ENCODE measurements at places on chromosomes 12 and 14. TPM values are rescaled to one million over a fixed set of nuclear protein-coding genes. Genes with fewer than 3 reads are reported as not detected.
A peak's percentile ranks its signal among the peaks of the same experiment; 100 is the strongest.

Gene TMEM119
- 1.0 TPM for polyA plus RNA-seq

Gene ACOT6
- polyA plus RNA-seq = not detected

Gene TPCN1
- 16.4 TPM for polyA plus RNA-seq

DNA sequence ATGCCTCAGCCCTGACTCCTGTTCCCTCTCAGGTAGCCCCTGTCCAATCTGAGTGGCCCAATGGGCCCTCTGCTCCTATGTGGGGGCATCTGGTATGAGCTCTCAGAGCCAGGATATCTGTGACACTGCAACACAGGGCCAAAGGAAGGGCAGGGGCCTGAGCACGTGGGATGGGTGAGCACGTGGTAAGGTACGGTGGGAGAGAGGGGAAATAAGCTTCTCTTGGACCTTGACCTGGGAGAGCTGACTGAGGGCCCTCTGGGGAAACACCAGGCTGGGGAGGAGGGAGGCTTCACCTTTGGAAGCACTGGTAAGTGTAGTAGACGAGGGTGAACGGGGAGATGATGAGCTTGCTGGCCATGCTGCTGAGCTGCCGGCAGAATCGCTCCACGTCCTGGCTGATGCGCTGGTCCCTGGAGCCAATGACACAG, 6.7 kb downstream of the ABCD4 start:
- DNase-seq = no peak

GRCh38 chr14:86035882-86036281, 505.9 kb downstream of the FLRT2 start:
- no peak for DNase-seq

- no peak for DNase-seq
Measured at GRCh38 chr14:54676812-54677708, 110.1 kb downstream of the SAMD4A start.

GRCh38 chr14:26598081-26598671, 343 bp upstream of the NOVA1 start:
- peak; percentile 71 for DNase-seq

DNA sequence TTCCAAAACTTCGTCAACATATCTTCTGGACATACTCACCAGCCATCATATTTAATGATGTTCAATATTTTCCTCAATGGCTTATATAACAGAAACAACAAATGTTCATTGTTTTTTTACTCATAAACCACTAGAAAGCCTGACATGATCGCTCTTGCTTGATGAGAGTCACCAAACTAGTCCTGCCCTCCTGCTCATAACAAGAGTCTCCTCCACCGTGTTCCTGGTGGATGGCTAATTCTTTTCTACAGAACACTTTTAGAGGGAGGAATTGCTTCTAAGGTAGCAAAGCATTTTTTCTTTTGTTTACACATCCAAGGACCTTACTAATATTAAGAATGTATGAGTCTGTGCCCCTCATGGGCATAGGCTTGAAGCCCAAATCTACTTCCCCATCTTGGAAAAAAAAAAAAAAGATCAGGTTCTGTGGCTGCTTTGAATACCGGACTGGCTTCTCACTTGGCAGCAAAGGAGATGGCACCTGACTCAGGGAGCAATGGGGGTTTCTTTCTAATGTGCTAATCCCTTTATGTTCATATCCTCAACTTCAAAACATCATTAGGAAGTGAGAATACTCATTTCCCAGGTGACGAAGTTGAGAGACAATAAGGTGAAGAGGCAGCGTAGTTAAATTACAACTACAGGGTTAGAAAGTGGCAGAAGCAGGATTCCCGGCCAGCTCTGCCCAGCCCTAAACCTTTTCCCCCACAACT, 188.8 kb downstream of the EPS8 start:
- no peak for DNase-seq

GRCh38 chr12:109557805-109558204, 15.5 kb downstream of the MMAB start:
- no peak for DNase-seq

- peak; percentile 3 for DNase-seq
Measured at GRCh38 chr14:105881021-105881930, 354.9 kb downstream of the TMEM121 start.

GRCh38 chr12:100842156-100842555, 47.6 kb downstream of the ANO4 start:
- no peak for DNase-seq

Measured in heart right ventricle (tissue), 16 donors.